ENCODE measurements at places on chromosomes 1 and 21.

GRCh38 chr1:227482023-227482299 is 81.4 kb upstream of the ZNF678 start:
- DNase-seq: no peak

- DNase-seq: no peak
Observed at GRCh38 chr1:182050481-182051448, 10.7 kb downstream of the ZNF648 start.

DNA sequence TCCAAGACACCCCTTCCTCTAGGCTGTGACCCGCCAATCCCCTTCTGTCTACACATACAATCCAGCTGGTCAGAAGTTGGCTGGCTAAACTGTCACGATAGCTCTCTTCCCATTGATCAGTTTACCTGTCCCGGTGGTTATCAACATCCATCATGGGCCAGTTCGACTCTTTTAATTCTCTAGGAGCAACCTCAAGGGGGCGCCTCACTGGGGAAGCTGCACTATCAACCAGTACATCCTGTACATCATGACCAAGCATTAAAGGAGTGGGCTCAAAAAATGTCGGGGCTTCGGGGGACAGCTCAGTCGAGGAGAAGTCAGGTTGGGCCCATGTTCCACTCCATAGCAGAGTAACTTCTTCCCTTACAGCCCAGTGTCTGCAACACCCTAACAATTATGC is 53.2 kb upstream of the B3GALNT2 start:
- DNase-seq: no peak

- no peak for DNase-seq
Observed at GRCh38 chr21:38351961-38352521, 95.2 kb downstream of the KCNJ15 start.

- DNase-seq: no peak
Observed at GRCh38 chr1:30692948-30693301, 30.5 kb downstream of the MATN1 start.

GRCh38 chr1:37265786-37266667 is 208.4 kb upstream of the ZC3H12A start:
- no peak for DNase-seq

- DNase-seq: no peak
Observed at GRCh38 chr1:236129306-236129705, 13.0 kb upstream of the GPR137B start.

DNA sequence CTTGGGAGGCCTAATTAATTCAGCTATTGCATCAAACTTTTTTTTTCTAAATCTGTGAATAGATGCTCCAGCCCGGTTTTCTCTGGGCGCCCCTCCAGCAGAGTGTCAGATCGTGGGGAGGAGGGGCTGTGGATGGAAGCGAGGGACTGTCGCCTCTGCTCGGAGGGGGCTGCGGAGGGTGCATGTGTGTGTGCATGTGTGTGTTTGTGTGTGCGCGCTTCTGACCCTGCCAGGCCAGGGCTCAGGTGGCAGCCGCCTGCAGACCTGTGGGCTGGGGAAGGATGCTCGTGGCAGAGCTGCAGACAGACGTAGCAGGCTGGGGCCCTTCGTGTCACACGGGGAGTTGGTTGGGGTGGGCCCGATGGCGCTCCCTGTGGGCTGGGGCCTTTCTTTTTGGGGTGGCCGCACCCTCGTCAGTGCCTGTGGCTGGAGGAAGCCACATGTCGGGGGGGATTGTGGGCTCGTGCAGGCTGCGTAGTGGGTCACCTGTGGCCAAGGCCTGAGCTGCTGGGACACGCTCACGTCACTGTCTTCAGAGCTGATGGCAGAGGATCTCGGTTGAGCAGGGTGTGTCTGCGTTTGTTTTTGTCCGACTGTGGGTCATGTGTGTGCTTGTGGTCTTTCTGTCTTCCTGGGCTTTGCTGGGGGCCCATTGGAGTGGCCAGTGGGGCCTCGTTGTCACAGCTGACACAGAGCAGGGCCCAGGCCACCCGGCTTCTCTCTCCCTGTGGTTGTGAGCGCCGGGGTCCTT is 2.8 kb downstream of the SKI start:
- peak; percentile 55 for DNase-seq

- DNase-seq: no peak
Observed at GRCh38 chr21:34883491-34884271, 165.4 kb downstream of the RUNX1 start.

GRCh38 chr1:58391514-58391913 is 155.0 kb downstream of the OMA1 start:
- no peak for DNase-seq

- peak; percentile 26 for DNase-seq
Observed at GRCh38 chr1:78649628-78650027, at the start of gene IFI44. Gene IFI44 (plus strand): TSS chr1:78649831. CDS start chr1:78650196, 365 bp downstream.

DNA sequence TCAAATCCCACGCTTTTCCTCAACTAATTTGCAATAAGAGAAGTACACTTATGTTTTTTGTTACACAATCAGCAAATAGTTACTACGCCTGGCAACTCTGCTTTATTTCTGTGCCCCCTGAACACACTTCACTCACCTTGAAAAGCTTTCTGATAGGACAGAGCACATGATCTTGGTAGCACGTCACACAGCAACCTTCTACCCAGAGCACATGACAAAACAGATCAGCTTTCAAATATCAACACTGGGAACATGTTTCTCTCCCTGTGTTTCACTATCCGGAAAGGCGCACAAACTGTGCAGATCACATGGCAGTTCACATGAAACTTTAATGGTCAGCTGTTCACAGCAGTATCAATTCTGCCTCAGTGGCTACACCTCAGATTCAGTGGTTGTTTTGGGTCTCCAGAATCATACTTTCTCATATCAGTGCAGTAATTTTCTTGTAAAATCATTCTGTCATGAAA is 2.2 kb downstream of the SLC19A2 start:
- no peak for DNase-seq

DNA sequence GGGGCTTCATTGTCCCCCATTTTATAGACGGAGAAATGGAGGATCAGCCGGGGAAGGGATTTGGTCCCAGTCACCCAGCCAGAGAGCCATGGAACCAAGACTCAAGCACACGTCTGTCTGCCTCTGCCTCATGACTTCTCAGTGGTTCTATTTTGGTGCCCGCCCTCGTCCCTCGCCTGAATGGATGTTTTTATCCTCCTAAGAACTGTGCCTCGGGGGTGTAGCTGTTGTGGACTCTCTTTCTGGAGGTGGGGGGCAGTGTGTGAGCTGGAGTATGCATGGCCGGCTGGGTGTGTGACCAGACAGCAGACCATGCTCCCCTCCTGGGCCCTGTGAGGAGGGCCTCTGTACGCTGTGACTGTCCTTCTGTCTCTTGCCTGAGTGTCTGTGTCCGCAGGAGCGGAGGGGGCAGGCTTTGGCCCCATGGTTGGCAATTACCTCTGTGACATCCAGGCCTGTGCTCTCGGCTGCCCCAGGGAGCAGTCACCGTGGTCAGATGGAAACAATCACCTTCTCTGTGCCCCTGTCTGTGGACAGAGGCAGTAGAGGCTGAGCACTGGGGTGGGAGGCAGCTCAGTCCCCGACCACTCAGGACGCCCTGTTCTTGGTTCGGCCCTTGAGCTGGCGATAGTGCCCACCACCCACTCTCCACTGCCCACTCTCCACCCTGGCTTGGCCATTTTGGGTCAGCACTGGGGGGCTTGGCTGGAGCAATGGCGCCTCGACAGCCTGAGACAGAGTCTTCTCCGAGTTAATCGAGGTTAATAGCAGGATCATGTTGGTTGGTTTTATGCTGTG is 20.4 kb downstream of the WNT4 start:
- DNase-seq: peak; percentile 21

DNA sequence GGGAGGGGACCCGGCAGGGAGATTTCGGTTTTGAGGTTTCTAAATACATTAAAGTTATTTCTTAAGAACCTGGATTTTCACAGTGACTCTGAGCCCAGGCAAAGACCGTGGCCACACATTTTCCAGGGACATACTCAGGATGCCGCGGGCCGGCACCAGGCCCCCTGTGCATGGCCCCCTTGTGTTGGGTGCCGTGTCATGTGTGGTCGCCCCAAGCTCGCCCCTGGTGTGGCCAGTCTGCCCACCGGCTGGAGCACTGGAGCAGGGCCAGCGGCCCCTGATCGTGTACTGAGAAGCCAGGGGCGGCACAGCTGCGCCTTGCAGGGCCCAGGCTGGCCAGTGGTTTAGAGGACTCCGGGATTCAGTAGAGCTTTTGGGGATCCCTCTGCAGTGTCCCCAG is 26.6 kb downstream of the ARHGEF16 start:
- no peak for DNase-seq

- DNase-seq: no peak
Observed at GRCh38 chr1:111275079-111275478, 15.6 kb upstream of the CHIA start.

DNA sequence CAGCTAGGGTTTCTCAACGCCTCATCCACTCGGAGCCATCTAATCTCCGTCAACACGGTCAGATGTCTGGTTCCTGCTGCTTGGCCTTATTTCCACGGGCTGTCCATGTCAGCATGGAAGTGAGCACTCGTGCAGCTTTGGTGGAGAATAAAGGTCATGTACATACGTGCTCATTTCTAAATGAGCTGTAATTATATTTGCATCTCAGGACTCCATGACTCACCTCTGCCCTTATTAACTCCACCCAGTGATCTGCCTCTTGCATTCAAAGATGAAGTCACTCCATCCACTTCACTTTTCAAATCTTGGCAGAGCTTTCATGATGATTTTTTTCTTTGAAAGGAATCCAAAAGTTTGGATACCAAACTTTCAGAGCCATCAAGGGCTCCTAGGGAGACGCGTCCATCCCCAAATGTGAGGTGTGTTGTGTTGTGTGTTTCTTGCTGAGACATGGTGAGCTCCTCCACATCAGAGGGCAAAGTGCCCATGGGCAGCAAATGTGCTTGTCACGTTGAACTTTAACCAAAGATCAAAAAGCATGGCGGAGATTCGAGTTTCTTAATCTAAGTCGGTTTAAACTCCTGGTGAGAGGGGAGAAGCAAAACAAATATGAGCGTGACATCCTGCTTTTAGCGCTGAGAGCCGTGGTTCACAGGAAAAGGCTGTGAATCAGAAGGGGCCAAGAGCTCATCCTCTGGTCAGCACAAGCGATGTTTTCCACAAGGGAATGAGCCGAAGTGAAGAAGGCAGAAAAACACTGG is 68.6 kb upstream of the ERRFI1 start:
- no peak for DNase-seq

GRCh38 chr1:107550358-107550757 is 409.5 kb downstream of the NTNG1 start:
- no peak for DNase-seq

DNA sequence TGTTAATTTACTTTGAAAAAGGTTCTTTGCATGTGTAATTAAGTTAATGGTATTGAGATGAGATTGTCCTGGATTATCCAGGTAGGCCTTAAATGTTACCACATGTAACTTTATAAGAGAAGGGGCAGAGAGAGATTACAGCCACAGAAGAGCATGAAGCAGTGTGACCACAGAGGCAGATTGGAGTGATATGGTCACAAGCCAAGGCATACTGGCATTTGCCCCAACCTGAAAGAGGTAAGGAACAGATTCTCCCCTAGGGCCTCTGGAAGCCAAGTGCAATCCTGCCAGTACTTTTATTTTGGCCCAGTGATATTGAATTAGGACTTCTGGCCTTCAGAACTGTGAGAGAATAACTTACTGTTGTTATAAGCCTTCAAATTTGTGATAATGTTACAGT is 23.0 kb downstream of the RNF2 start:
- no peak for DNase-seq

- DNase-seq: no peak
Observed at GRCh38 chr1:203153989-203154821, 21.4 kb downstream of the MYBPH start.

DNA sequence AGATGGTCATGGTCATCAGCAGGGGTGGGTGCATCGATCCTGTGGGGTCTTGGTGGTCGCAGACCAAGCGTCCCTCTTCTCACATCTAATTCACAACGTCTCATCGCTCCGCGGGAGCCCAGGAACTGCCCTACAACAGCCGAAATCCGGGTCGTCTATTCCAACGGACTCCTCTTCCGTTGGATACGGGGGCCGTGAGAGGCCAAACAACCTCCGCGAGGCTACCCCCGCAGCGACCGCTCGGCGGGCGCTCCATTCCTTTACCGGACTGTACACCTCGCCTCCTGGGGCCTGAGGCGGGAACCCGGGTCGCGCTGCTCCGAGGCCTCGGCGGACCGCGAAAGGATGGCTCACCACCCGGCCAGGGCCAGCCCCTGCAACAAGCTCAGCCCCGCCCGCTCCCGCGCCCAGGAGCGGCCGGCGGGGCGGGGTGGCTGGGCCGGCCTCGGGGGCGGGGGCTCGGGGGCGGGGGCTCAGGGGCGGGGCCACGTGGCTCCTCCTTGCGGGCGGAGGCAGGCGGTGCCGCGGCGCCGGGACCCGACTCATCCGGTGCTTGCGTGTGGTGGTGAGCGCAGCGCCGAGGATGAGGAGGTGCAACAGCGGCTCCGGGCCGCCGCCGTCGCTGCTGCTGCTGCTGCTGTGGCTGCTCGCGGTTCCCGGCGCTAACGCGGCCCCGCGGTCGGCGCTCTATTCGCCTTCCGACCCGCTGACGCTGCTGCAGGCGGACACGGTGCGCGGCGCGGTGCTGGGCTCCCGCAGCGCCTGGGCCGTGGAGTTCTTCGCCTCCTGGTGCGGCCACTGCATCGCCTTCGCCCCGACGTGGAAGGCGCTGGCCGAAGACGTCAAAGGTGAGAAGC is at the start of gene QSOX1:
Gene QSOX1, plus strand, starts transcription at position 545 of the 857 bp plus-strand sequence. Its CDS starts 39 bp downstream, at position 584.
- DNase-seq: peak; percentile 62

DNA sequence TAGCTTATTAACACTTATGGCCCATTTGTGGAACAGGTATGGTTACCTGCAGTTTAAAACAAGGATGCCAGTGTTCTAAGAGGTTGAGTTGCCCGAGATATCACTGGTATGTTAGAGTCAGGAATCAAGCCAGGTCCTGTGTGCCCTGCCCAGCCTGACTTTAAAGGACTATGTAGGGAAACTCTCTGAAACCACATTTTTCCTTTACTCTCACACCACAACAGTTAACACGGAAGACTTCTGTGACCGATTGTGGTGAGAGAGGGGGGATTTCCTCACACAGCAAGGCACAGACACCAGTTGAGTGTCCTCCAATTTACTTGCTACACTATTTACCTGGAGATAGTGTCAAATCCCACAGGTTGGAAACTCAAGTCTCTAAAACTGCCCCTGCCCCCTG is 47.8 kb downstream of the UCK2 start:
- no peak for DNase-seq

GRCh38 chr1:149986486-149987296 is 23.8 kb downstream of the OTUD7B start:
- DNase-seq: no peak

DNA sequence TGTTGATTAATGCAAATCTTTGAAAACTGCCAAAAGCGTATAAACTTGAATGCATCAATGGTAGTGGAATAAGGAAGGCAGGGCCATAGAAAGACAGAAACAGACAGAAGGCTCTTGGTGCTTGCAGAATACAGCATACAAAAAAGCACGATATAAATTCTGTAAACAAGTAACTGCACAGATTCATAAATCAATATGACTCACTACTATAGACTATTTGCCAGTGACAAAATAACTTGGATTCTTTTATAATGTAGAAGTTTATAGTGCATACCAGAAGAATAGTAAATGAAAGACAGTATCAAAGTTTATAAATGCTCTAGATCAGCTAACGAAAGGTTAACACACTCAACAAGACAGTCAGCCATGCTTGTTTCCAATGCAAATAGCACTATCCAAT is 349.6 kb downstream of the PTBP2 start:
- DNase-seq: no peak

GRCh38 chr21:37787456-37787855 is 128.8 kb downstream of the KCNJ6 start:
- DNase-seq: no peak
